ENCODE measurements at places on chromosomes 3 and 15.

GRCh38 chr15:80523746-80524145 is 119.6 kb downstream of the ARNT2 start:
- DNase-seq, result no peak

GRCh38 chr15:65987100-65987499 is 117.8 kb downstream of the RAB11A start:
- DNase-seq, result no peak

GRCh38 chr3:10026084-10026890 is at the start of gene FANCD2:
FANCD2 (plus strand) TSS chr3:10026437; CDS start chr3:10028658, 2,221 bp downstream.
- peak; percentile 87 for DNase-seq

GRCh38 chr3:69309814-69310213 is 76.1 kb downstream of the FRMD4B start:
- DNase-seq, result no peak

- no peak for DNase-seq
Observed at GRCh38 chr3:188179006-188179966, 25.3 kb downstream of the LPP start.

DNA sequence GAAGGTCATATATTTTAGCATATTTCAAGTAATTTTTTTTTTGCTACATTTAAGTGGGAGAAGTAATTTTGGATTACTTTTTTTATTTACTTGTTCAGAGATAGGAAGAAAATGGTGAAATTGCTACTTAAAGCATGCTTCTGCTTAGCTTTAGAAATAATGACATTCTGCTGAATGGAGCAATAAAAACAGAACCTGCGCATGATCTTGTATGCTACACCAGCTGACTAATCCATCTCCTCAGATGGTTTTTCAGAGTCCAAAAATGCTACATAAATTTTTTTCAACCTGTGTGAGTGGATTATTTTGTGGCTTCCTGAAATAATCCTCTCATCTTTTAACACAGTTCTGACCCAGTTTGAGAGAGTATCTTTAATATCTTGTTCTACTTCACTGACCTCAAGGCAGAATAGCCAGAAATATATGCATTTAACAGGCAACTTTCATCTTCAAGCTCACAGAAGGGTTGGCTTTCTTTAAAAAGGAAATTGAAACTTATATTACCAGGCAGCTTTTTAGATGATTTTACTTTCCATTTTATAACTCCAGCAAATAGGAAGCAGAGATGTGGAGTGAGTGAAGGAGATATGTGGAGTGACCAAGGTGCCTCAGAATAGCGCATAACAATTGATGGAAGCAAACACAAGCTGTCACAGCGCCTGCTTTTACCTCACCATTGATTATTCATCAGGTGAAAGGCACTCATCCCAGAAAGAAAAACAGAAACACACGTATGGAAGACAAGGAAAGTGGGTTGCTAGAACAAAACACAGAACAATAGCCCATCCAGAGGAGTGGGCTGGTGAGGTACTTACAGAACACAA is 136.6 kb downstream of the TGFBR2 start:
- no peak for DNase-seq

DNA sequence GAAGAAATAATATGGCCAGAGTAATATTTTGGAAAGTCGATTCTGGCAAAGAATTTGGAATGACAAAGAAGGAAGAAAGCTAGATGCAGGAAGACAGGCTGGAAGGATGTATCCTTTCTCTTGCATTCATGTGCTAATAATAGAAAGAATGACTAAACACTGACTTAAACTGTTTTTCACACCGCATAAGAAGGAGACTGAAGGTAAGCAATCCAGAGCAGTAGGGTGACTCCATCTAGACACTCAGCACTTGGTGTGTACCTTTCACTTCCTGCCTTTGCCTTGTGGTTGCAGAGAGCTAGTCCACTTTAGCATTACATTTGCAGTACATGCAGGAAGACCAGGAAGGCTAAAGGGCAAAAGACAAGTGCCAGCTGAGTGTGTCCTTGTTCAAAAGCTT is 234.6 kb downstream of the RBMS3 start:
- no peak for DNase-seq

GRCh38 chr3:93931597-93932229 is 42.0 kb downstream of the PROS1 start:
- no peak for DNase-seq

DNA sequence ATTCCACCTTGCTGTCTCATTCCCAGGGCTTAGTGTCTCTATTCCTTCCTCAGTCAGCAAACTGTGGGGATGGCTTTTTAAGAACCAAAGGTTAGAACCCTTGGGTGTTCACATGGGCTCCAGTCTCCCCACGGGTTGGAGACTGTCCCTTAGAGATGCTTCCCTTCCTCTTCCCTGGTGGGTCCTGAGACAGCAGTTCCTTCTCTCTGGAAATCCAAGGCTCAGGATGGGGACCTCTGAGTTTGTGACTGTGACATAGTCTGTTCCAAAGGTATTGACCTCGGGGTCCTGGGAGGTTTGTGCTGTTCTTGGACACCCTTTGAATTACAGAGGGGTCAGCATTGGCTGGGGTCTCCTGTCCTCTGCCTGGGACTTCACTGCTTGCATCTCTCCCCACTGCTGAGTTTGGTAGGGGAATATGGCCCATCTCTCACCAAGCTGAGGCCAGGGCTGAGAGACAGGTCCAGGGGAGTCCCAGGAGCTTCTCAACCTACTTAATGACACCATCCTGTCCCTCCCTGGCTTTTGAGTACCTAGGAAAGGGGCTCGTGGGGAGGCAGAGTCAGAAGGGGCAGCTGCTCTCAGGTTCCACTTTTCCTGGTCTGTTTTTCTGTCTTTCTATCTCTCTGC is 1.5 kb downstream of the GRM2 start:
- DNase-seq, result no peak

- DNase-seq, result no peak
Observed at GRCh38 chr3:61688307-61688984, 127.1 kb downstream of the PTPRG start.

GRCh38 chr3:171290680-171291079 is 169.5 kb downstream of the TNIK start:
- no peak for DNase-seq

DNA sequence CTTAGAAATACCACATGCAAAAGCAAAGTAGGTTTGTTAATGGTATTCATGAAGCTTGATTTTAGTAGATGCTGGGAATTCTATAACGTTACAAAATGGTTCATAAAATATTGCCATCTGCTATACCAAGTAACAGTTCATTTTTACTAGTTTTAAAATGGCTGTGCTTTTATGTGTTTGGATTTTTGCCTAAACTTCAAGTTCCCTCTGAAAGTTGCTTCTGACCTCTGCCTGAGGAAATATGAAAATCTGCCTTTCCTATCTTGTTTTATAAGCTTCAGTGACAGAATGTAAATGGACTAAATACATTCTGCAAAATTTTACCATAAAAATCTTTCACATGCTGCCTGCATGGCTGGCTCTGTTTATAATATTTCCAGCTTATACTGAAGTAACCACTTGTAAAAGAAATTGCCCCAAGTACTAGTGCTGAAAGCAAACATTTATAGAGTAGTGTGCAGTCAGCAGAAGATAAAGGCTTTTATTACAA is 560.7 kb upstream of the ROBO2 start:
- no peak for DNase-seq

GRCh38 chr3:187223799-187224198 is 26.5 kb downstream of the RTP1 start:
- no peak for DNase-seq

DNA sequence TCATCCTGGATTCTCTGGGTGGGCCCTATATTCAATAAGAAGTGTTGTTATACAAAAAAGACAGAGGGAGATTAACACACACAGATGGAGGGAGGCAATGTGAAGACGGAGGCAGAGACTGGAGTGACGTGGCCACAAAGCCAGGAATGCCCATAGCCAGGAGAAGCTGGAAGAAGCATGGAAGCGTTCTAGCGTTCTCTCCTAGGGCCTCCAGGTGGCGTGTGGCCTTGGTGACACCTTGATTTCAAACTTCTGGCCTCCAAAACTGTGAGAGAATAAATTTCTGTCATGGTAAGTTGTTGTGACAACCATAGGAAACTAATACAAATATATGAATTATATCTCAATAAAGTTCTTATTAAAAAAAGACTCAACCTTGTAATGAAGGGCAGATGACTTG is 21.3 kb downstream of the THBS1 start:
- DNase-seq, result no peak

DNA sequence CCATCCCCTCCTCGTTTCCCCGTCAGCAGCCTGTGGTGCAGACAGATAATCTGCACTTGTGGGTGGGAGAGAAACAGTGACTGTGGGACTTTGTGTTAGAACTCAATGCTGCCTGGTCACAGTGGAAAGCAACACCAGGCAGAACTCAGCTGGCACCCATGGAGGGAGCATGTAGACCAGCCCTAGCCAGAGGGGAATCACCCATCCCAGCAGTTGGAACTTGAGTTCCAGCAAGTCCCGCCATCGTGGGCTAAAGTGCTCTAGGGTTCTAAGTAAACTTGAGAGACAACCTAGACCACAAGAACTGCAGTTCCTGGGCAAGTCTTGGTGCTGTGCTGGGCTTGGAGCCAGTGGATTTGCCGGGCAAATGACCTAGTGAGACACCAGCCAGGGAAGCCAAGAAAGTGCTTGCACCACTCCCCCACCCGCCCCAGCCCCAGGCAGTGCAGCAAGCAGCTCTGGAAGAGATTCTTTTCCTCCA is 24.4 kb downstream of the ISG20 start:
- no peak for DNase-seq

- no peak for DNase-seq
Observed at GRCh38 chr3:16349986-16350596, 85.1 kb downstream of the OXNAD1 start.

- no peak for DNase-seq
Observed at GRCh38 chr3:117131259-117131658, 421.7 kb downstream of the TUSC7 start.

DNA sequence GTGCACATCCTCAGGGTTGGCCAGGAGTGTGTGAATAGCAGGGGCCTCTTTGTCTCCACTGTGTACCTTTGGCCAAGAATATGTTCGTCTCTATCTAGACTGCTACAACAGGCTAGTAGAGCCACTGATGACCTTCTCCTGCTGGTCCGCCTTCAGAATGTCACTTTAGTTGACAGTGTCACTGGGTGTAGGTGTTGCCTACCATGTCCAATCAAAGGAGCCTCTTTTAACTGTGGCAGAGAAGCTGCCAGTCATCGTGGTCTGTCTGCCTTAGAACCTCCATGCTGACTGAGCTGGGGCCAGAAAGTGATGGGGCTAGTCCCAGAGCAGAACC is 40.1 kb downstream of the OXSR1 start:
- DNase-seq, result no peak

DNA sequence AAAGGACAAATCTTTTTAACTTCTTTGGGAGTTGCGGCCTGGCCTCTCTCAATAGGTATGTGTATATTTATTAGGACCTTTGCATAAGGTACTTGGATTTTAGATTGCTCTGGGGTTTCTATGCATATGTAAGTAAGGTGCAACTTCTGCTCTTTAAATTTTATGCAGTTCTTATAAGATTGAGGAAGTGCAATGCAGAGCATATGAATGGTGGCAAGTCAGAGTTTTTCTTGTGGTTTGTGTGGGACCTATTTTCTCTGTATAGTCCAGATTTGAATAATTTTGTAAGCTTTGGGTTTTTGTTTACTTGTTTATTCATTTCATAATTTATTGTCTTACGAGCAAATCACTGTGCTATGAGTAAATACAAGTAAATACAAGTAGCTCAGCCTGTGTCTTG is 101.5 kb downstream of the ATG7 start:
- no peak for DNase-seq

DNA sequence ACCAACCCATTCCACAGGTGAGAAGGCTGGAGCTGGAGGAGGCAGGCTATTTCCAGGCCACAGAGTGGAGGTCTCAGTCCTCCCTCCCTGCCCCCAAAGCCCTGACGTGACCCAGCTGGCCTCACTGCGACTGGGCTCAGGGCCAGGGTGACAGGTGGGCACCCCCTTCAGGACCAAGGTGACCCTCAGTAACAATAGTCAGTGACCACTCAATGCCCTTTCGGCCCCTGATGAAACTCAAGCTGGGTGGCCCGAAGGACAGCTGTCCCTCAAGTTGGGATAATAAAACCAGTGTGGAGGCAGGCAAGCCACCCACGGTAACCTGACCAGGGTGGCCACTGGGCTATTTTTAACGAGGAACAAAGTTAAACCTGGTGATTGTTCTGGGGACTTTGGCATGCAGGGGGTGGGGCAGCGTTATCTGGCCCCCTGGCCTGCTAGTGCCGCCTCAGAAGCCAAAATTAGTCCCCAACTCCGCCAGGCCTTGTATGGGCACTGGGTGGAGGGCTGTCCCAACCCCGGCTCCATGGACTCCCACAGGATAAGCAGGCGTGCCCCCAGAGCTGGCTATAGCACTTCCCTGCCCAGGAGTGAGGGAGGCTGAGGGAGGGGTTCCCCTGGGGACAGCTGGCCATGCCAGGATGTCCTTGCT is 1.1 kb downstream of the TNNC1 start:
- DNase-seq, result no peak

DNA sequence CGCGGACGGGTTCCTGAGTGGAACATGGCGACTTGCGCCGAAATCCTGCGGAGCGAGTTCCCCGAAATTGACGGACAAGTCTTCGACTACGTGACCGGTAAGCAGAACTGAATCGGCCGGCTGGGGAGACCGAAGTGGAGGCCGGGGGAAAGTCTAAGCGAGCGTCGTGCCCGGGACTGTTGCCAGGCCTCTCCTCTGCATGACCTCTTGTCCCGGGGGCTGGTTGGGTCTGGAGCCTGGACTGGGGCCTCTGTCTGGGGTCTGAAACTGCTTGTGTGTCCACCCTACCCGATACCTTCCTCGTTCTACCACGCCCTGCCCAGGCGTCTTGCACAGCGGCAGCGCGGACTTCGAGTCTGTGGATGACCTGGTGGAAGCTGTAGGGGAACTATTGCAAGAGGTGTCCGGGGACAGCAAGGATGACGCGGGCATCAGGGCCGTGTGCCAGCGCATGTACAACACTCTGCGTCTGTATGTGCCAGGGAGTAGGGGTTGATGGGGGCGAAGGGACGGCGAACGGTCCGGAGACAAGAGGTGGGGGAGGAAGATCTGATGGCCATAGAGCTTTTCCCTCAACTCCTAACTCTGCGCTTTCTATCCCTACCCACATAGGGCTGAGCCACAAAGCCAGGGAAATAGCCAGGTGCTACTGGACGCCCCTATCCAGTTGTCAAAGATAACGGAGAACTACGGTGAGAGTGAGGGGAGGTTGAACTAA is at the start of gene ABCF3:
ABCF3 (plus strand) TSS at position 16 of the 718 bp plus-strand sequence; CDS start at position 25, 9 bp downstream.
- DNase-seq, result no peak

GRCh38 chr3:150035301-150035779 is 64.6 kb upstream of the PFN2 start:
- no peak for DNase-seq

GRCh38 chr3:26070854-26071253 is 281.0 kb downstream of the OXSM start:
- DNase-seq, result no peak

GRCh38 chr15:51322621-51323296 is 15.6 kb downstream of the CYP19A1 start:
- DNase-seq, result no peak

GRCh38 chr15:42138968-42139386 is 17.5 kb downstream of the PLA2G4F start:
- no peak for DNase-seq

DNA sequence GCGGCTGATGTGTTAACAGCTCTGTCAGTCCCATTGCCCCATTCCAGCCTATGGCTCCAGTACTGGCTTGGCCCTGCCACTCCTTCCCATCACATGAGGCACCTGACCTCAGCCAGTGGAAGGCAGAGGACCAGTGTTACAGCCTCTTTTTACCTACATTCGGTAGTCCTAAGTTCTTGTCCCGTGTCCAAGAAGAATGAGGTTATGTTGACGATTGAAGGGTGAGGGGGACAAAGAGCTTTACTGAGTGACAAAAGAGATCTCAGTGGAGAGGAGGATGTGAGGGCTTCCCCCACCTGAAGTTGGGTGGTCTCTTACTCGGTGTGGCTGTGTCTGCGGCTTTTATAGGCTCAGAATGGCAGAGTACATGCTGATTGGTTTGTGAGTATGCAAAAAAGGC is 7.3 kb upstream of the MPI start:
- no peak for DNase-seq

GRCh38 chr3:184788751-184789150 is 23.2 kb upstream of the VPS8 start:
- DNase-seq, result no peak

Data from head of caudate nucleus (tissue), 42 donors.